Upper lobe of left lung (tissue), 6 donors: ENCODE measurements at places on chromosomes 6 and 20.

- no peaks in the 10 kb centered on the region for H3K27me3 ChIP-seq
- no peak overlapping the region for H3K4me3 ChIP-seq
- peak overlapping the region; percentile 70 for H3K27ac ChIP-seq
- peak; percentile 25 for DNase-seq
These were observed 13.9 kb downstream of the JAG1 start for GRCh38 chr20:10659651-10660601.

GRCh38 chr6:111985202-111985731, 68.6 kb upstream of the CCN6 start:
- H3K27ac ChIP-seq = peak overlapping the region; percentile 56
- H3K36me3 ChIP-seq = no peaks in the 10 kb centered on the region
- no peak for DNase-seq
- no peaks in the 10 kb centered on the region for H3K27me3 ChIP-seq
- no peaks in the 10 kb centered on the region for H3K4me1 ChIP-seq

- no peaks in the 10 kb centered on the region for H3K27me3 ChIP-seq
- no peak overlapping the region for H3K27ac ChIP-seq
- H3K36me3 ChIP-seq = no peaks in the 10 kb centered on the region
- peaks cover 4% of the 10 kb centered on the region for H3K4me1 ChIP-seq
- no peak overlapping the region for H3K4me3 ChIP-seq
- DNase-seq = no peak
These were observed 19.6 kb upstream of the CLIC5 start for GRCh38 chr6:46035242-46035641.

GRCh38 chr6:5671601-5672559, 334.8 kb downstream of the NRN1 start:
- no peaks in the 10 kb centered on the region for H3K36me3 ChIP-seq
- peaks cover 18% of the 10 kb centered on the region for H3K4me1 ChIP-seq
- no peaks in the 10 kb centered on the region for H3K27me3 ChIP-seq
- H3K27ac ChIP-seq = no peak overlapping the region
- no peak for DNase-seq

- no peak overlapping the region for H3K27ac ChIP-seq
- no peak overlapping the region for H3K4me3 ChIP-seq
- peaks cover 9% of the 10 kb centered on the region for H3K4me1 ChIP-seq
- no peaks in the 10 kb centered on the region for H3K36me3 ChIP-seq
- DNase-seq = no peak
These were observed 44.0 kb upstream of the BTN3A2 start for GRCh38 chr6:26321005-26321404.

DNA sequence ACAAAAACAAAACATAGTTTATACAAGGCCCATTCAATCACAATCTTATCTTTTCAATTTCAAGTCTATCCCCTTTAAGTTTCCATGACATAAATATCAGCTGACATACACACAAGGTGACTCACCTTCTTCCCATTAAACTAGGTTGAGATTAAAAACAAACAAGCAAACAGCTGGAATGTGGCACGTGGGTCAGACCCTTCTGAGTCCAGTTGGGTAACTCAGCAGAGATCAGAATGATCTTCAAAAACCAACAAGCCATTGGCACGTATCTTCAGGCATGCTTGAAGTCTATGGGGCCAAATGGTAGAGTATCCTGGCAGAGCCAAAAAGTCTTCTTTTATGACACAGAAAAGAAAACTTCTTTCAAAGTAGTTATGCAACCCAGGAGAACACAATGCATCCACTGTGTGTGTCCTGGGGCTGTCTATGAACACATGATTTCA, 603.5 kb upstream of the CITED2 start:
- peak overlapping the region; percentile 59 for H3K27ac ChIP-seq
- peaks cover 28% of the 10 kb centered on the region for H3K4me1 ChIP-seq
- H3K36me3 ChIP-seq = no peaks in the 10 kb centered on the region
- H3K27me3 ChIP-seq = no peaks in the 10 kb centered on the region

GRCh38 chr6:159974932-159975331, 6.0 kb downstream of the IGF2R start:
- H3K27ac ChIP-seq = peak overlapping the region; percentile 60
- H3K36me3 ChIP-seq = no peaks in the 10 kb centered on the region
- H3K4me3 ChIP-seq = no peak overlapping the region
- no peak for DNase-seq
- H3K4me1 ChIP-seq = peaks cover 76% of the 10 kb centered on the region
- no peaks in the 10 kb centered on the region for H3K27me3 ChIP-seq

DNA sequence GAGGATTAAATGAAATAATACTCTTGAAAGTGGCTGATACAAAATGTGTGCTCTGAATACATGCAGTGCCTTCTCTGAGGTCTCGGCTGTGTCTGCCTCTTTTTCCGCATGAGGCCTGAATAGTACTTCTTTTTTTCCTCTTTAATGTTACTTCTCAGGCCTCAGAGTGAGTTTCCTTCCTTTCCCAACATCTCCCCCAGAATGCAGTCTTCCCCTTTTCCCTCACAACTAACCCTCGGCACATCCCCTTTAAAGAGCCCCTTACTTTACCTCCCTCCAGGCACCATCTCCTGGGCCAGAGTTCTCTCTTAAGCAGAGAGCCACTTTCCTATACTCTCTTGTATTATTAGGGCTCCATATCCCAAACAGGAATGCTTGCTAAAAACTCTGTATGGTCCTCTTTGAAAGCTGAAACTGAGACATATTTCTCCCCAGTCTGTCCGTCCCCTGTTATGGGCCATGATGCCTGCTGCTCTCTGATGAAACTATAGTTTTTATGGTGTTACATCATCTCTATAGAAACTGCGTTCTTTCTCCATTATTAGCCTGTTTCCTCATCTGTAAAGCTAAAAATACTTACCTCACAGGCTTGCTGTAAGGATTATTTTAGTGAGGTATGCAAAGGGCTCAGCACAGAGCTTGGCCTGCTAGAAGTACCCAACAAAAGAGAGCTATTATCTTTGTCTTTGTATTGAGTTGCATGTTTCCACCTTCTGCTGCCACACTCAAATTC, 2.3 kb downstream of the PLAGL2 start:
- H3K4me3 ChIP-seq = no peak overlapping the region
- H3K36me3 ChIP-seq = peaks cover 4% of the 10 kb centered on the region
- H3K4me1 ChIP-seq = peaks cover 56% of the 10 kb centered on the region
- no peak for DNase-seq
- no peaks in the 10 kb centered on the region for H3K27me3 ChIP-seq

- DNase-seq = no peak
- no peaks in the 10 kb centered on the region for H3K4me1 ChIP-seq
- H3K36me3 ChIP-seq = no peaks in the 10 kb centered on the region
- no peak overlapping the region for H3K4me3 ChIP-seq
- H3K27ac ChIP-seq = no peak overlapping the region
- no peaks in the 10 kb centered on the region for H3K27me3 ChIP-seq
These were observed 111.1 kb downstream of the TBC1D32 start for GRCh38 chr6:121223212-121223611.

DNA sequence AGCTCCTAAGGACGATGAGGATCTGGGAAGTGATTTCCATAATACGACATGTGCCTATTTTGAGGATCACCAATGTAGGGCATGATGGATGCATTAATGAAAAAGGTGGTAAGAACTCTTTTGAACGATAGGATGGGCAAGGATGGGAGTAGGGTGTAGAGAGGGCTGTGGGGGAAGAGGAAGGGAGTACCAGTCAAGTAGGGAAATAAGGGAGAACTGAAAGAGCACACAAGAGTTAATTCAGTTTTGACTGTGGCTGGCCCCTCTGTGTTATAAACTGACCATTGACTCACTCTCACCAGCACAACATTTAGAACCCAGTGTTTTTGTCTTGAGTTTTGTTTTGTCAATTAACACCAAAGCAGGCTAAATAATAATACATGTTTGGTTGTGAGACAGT, 33.0 kb downstream of the SLC35D3 start:
- DNase-seq = no peak
- no peak overlapping the region for H3K27ac ChIP-seq
- no peak overlapping the region for H3K4me3 ChIP-seq
- no peaks in the 10 kb centered on the region for H3K36me3 ChIP-seq
- H3K4me1 ChIP-seq = peaks cover 5% of the 10 kb centered on the region

- no peak overlapping the region for H3K4me3 ChIP-seq
- H3K27ac ChIP-seq = peak overlapping the region; percentile 6
- no peaks in the 10 kb centered on the region for H3K27me3 ChIP-seq
- no peaks in the 10 kb centered on the region for H3K36me3 ChIP-seq
- DNase-seq = no peak
These were observed 7.4 kb downstream of the STK35 start for GRCh38 chr20:2108987-2109386.

- no peak overlapping the region for H3K4me3 ChIP-seq
- no peak for DNase-seq
- H3K27me3 ChIP-seq = no peaks in the 10 kb centered on the region
These were observed 58.0 kb upstream of the ZNF831 start for GRCh38 chr20:59105581-59105980.

DNA sequence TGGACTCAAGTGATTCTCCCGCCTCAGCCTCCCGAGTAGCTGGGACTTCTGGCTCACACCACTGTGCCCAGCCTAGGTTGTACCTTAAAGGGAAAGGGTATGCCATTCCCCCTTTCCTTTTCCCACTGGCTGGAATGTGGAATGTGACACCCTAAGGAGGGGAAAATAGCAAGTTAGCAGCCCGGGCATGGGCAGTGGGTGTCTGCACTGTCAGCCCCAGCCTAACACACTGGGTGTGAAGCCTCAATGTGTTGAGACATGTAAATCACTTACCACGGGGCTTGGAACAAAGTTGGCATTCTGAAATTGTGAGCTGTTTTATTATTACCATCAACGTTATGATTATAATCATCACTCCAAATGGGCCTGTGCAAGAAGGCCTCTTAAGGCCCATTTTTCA, 80.8 kb upstream of the PTPN1 start:
- no peak overlapping the region for H3K4me3 ChIP-seq
- H3K27me3 ChIP-seq = no peaks in the 10 kb centered on the region
- no peaks in the 10 kb centered on the region for H3K36me3 ChIP-seq

- H3K4me1 ChIP-seq = peaks cover 4% of the 10 kb centered on the region
- no peaks in the 10 kb centered on the region for H3K27me3 ChIP-seq
- no peaks in the 10 kb centered on the region for H3K36me3 ChIP-seq
- no peak overlapping the region for H3K27ac ChIP-seq
These were observed 43.6 kb downstream of the ZDHHC14 start for GRCh38 chr6:157424491-157425020.

DNA sequence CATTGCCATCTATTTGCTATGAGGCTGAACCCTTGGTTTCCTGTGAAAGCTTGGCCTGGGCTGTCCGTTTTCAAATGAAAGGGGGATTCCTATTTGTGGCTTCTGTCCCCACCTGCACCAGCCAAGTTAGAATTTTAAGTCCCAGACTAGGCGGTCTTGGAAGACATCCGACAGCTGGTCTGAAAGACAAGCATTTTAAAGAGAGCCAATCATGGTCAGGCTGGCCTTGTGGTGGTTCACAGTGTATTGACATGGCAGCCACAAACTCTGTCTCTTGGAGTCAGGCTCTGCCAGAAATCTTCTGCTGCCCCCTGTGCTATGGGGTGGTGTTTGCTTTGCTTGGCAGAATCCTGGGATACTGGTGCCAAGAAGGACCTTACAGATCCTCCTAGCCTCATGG, 319.2 kb upstream of the MOCS1 start:
- no peaks in the 10 kb centered on the region for H3K4me1 ChIP-seq
- no peaks in the 10 kb centered on the region for H3K36me3 ChIP-seq
- no peak overlapping the region for H3K27ac ChIP-seq
- no peak overlapping the region for H3K4me3 ChIP-seq
- no peaks in the 10 kb centered on the region for H3K27me3 ChIP-seq

GRCh38 chr20:44447827-44448419, 27.8 kb upstream of the TTPAL start:
- H3K27me3 ChIP-seq = no peaks in the 10 kb centered on the region
- H3K36me3 ChIP-seq = no peaks in the 10 kb centered on the region
- H3K4me3 ChIP-seq = no peak overlapping the region

DNA sequence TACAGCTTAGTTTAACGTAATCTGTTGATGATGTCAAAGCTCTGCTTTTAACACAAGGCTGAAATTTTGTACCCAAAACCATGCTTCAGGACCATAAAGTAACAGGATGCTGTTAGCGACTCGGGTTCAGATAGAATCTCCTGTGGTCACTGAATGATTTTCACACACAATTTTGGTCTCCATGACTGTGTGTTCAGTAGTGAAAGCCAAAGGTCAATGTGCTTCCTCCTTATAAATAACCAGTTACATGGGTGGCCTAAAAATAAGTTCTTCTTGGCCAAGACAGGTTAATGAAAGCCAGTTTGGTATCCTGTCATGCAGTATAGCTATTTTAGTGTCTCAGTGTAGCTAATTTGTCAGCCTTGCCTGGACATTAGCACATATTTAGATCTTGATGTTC, 19.1 kb upstream of the LOC128125822 start:
- H3K27me3 ChIP-seq = no peaks in the 10 kb centered on the region
- no peaks in the 10 kb centered on the region for H3K4me1 ChIP-seq
- no peaks in the 10 kb centered on the region for H3K36me3 ChIP-seq
- no peak overlapping the region for H3K27ac ChIP-seq
- DNase-seq = no peak
- no peak overlapping the region for H3K4me3 ChIP-seq

- no peaks in the 10 kb centered on the region for H3K27me3 ChIP-seq
- no peaks in the 10 kb centered on the region for H3K4me1 ChIP-seq
- no peak overlapping the region for H3K27ac ChIP-seq
- no peaks in the 10 kb centered on the region for H3K36me3 ChIP-seq
These were observed 206.5 kb upstream of the RREB1 start for GRCh38 chr6:6901205-6901719.

GRCh38 chr20:7178004-7178403, 410.5 kb downstream of the BMP2 start:
- no peak overlapping the region for H3K27ac ChIP-seq
- H3K36me3 ChIP-seq = no peaks in the 10 kb centered on the region
- no peaks in the 10 kb centered on the region for H3K27me3 ChIP-seq
- H3K4me3 ChIP-seq = no peak overlapping the region

DNA sequence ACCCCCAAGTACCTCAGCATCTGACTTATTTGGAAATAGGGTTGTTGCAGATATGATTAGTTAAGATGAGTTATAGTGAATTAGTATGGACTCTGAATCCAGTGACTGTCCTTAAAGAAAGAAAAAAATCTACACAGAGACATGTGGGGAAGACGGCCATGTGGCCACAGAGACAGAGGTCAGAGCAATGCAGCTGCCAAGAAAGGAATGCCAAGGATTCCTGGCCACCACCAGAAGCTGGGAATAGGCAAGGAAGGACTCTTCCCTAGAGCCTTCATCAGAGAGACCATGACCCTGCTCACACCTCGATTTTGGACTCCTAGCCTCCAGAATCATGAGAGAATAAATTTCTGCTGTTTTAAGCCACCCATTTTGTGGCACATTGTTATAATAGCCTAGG, 81.8 kb downstream of the FYN start:
- no peak overlapping the region for H3K27ac ChIP-seq
- H3K4me3 ChIP-seq = no peak overlapping the region
- H3K36me3 ChIP-seq = no peaks in the 10 kb centered on the region
- no peak for DNase-seq
- H3K4me1 ChIP-seq = peaks cover 21% of the 10 kb centered on the region
